ENCODE measurements at places on chromosomes 2 and 18.

GRCh38 chr2:189407281-189408209, 33.7 kb upstream of the WDR75 start:
- no peak for DNase-seq

DNA sequence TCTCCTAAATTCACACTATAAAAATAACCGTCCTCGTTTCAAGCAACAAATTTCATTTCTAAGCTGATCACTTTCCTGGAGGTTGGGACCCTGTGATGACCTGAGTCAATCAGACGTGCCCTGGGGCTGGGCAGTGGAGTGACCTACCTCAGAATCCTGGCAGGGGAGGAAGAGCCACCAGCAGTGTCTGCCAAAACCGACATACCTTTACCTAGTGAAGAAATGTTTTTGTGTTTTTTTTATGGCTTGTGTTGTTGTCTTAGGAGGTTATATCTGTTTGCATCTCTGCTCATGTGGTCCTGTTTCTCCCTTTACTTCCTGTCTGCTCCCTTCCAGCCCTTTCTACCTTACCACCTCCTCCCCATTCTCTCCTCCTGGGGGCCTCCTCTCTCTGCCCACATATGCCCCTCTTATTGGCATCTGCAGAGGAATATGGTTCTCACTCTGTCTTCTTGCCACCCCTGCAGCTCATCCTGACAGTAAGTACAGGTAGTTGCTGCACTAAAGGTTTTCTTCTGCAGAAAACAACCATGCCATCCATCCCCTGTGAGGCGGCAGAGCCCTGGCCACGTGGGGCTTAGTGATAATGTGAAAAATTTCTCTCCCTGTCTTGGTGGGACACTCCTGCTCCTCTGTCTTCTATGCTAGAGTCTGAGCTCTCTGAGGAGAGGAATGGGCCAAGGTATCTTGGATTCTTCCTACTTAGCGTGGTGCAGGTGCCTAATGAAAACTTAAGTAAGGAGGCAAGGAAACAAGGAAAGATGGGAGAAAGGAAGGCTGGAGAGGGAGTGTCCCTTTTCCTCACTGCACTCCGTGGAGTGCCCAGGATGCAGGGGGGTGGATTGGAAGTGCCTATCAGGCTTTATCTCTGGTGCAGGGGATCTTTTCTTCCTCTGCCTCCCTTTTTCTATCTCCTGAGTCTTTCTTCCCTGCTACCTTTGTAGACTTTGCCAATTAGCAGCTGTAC, 15.4 kb downstream of the ACOXL start:
- no peak for DNase-seq

DNA sequence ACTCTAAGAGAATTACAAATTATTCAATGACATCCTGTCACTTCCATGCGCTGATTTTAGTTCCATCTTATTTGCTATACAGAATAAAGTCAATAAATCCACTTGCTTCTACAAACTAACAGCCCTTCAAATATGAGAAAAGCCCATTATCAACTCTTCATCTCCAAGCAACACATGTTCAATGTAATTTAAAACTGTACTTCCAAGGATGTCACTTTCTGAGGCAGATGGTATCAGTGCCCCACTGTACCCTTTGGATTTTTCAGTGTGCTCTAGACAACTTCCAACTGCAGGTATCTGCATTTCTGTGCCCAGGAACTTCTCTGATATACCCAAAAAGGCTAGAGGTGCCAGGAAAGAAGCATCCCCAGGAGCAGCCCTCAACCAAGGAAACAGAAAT, 87.6 kb downstream of the SMAD2 start:
- no peak for DNase-seq

DNA sequence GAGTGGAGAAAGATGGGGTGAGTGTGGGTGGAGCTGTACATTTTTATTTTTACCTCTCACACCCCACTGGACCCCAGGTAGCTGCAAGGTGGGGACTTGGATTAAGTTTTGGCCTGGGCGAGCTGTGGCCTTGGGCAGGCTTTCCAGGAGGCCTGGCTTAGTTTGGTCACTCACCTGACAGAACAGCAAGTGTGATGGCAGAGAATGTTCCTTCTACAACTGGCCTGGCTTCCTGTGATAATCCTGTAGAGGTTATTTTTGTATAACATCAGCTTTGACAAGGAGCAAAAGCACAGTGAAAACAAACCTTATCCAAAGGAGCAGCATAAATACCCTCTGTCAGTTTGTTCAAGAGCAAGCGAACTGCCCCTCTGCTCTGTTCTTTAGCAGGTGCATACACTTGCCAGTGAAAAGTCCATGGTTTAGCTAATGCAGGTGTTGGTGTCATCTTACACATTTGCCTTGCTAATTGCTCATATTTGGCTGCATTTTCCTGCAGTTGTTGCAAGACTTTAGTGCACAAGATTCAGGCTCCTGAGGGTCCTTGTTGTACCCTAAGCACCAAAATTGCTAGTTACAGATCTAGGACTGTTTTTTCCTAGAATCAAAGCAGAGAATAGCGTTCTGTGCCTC, 6.3 kb downstream of the THNSL2 start:
- DNase-seq, result no peak

DNA sequence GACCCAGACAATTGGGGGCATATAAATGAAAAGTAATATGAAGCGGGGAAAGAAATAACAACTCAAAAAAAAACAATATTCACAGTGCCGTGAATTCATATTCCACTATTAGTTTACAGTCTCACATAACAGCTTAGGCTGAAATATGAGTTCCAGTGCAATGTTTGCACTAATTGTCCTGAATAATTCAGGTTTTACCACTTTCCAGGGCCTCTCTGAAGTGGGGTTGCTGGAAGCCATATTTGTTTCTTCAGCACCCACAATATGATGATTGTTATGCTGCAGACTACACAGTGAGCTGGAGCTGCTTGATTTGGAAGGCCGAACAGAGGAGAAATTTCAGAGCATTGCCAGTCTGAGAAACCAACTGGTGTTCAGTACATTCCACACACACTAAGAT, 894.5 kb upstream of the ACVR2A start:
- no peak for DNase-seq

DNA sequence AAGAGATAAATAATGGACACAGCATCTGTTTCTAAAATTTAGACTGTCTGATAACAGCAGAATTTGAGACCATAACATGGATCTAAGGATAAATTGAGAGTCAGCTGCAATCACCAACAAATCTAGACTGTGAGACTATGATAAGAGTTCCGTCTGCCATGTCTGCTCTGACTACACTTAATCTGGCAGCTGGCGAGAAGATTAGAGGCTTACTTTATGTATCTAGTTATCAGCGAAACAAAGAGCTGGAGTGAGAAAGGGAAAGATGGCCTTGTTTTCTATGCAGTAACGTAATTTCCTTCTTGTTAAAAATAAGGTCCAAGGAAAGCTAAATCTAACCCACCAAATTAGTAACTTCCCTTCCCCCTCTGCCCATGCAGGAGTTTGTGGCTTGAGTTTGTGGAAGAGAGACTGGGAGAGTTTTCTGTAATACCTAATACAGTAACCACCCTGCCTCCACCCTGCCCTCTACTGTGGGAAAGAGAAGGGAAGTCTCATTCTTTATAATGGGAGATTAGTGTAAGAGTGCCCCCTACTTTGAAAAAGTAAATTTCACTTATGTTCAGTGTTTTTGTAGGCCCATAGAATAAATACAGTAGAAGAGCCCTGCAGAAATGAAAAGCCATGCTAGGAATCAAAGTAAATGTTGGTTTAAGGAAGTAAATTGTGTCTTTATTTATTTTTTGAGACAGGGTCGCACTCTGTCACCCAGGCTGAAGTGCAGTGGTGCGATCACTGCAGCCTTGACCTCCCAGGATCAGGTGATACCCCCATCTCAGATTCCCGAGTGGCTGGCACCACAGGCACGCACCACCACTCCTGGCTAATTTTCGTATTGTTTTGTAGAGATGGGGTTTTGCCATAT, 27.5 kb downstream of the EML4 start:
- no peak for DNase-seq

DNA sequence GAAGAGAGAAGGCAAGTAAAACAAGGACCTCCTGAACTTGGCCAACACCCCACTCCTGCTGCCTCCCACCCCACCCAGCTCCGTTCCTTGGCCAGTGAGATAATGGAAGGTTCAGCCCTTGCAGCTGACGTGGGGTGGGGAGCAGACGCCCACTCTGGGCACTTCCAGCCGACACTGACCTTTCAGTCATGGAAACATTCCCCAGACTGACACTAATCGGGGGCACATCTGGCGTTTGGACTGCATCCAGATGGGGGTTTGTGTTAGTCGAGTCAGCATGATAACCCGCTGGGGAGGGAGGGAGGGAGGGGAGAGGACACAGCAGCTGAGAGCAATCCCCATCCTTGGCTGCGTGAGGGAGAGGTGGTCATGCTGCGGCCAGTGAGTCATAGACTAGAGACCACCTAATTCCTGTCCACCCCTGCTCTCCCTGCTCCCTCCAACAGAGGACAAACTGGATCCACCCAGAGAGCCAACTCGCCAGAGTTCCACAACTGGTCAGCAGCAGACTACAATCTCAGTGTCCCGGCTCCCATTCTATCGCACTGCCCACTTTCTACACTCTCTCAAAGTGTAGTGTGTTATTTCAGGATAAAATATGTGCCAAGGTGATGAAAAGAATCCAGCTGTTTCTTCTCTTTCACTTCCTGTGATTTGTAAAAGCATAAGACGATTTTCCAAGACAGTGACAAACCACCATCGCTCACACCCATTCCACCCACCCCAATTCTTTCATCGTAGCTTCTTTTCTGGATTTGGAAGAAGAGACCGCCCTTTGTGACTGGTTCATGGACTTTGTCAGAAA, 115.4 kb upstream of the PKDCC start:
- no peak for DNase-seq

DNA sequence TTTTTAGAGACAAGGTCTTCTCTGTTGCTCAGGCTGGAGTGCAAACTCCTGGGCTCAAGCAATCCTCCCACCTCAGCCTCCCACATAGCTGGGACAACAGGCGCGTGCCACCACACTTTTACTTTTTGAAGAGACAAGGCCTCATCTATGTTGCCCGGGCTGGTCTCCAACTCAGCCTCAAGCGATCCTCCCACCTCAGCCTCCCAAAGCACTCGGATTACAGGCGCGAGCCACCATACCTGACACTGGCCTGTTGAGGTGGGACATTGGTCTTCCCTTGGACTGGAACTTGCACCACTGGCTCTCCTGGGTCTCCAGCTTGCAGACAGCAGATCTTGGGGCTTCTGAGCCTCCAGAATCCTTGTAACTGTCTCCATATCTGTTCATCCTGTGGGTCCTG, 75.6 kb downstream of the NDUFA10 start:
- DNase-seq, result no peak

- no peak for DNase-seq
Observed at GRCh38 chr2:14188446-14188845, 444.1 kb upstream of the LRATD1 start.

DNA sequence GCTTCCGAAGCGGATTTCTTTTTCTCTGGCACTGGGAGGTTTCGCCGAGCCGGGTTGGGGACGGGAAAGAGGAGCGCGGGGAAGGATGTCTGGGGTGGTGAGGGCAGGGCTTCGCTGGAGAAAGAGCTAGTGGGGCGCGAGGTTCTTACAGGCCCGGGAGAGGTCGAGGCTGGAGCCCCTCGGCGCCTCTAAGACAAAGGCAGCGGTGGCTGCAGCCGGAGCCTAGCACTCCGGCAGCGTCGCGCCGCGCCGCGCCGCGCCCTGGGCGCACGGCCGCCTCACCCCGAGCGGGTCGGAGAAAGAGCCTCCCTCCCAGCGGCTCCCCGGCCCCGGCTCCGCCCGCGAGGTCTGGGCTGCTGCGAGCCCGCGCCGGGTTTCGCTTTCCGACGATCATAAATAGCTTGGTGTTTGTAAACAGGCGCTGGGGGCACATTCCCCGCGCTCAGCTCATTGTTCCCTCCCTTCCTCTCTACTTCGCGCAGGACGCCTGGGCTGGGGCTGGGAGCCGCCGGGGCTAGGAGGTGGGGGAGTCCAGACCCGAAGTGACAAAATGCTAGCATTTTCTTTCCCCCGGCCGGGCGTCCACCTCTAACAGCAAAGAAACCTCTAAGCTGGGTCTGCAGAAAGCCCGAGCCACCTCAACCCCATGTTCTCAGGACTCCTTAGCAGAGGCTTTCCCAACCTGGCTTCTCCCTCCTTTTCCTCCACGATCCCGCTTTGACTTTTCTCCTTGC, 813 bp upstream of the MEIS1 start:
- DNase-seq, result no peak

GRCh38 chr2:15720561-15721307, 129.1 kb downstream of the DDX1 start:
- no peak for DNase-seq

- no peak for DNase-seq
Observed at GRCh38 chr2:152126664-152127063, 27.8 kb upstream of the CACNB4 start.

GRCh38 chr2:153819501-153819900, 52.2 kb upstream of the GALNT13 start:
- no peak for DNase-seq

DNA sequence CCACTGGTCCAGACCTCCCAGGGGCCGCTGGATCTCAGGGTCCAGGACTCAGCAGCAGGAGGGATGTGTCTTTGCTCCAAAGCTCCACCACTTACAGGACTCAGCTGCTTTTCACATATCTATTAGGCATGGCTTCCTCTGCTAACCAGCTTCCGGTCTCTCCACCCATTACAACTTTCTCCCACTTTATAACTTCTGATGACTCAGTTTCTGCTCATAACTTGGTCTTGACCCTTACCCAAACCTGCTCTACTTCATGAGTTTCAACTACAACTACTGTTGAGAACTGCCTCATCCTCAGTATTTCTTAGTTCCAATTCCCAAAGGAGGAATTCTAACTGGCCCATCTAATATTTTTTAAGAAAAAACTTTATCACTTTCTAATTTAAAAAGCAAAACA, 17.2 kb downstream of the SULT1C2 start:
- DNase-seq, result no peak

GRCh38 chr2:127080938-127081755, 25.8 kb downstream of the BIN1 start:
- DNase-seq, result peak; percentile 84

DNA sequence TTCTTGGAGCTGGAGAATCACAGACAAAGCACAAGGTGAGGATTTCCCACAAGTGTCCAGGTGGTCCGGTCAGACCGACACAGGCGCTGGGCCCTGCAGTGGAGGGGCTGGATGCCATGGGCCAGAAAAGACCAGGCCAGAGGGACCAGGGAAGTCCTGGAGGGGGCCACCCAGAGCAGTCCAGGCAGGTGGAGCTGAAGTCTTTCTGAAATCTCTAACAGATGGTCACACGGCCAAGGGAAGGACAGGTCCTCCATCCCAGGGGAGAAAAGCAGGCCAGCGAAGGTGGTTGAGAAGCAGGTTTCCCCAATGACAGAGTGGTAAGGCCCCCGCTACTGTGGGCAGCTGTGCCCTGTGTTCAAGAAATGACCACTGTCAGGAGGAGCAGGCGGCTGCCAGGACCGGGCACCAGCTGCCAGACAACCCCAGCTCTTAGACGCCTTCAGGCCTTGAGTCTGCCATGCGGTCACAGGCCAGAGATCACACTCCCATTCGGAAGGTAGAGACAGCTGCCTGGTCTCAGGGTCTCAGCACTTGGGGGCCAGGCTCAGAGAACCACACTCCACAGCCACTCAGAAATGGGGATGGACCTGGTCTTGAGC, 25.9 kb downstream of the HS1BP3 start:
- no peak for DNase-seq

- no peak for DNase-seq
Observed at GRCh38 chr18:63399300-63399699, 23.0 kb downstream of the VPS4B start.
